ENCODE measurements at places on chromosomes 5 and 9.

DNA sequence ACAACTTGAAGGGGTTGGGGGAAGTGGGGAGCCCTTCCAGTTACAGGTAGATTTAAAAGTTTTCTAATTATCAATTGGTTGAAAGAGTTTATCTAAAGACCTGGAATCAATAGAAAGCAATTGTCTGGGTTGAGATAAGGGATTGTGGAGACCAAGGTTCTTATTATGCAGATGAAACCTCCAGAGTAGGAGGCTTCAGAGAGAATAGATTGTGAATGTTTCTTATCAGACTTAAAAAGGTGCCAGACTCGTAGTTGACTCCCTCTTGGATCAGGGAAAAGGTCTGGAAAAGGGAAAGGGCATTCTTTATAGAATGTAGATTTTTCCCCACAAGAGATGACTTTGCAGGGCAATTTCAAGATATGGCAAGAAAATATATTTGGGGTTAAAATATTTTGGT is 100.8 kb downstream of the GADD45G start:
- DNase-seq: no peak

DNA sequence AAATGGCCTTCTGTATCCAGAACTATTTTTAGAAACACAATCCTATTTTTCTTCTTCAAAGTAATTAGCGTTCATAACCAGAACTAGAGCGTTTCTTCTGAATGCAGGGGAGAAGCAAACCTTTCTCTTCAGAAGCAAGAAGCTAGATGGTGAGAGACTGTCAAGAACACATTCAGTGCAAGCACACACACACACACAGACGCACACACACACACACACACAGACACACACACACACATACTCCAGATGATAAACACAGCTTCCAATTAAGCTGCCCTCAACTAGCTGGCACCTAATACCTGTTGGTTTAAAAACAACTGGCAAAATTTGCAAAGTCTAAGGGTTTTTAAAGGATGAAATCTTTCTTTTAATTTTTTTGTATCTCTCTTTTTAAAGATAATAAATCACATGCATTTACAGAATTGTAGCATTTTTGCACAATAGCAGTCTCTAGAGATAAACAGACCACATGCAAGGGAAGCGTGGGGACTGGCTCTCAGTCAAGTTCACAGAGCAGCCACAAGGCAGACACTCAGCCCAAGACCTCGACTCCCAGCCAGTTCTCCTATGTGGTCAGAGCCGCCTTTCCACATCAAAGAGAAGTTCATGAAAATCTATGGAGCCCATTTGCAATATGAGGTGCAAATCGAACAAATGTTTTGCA is 138.5 kb downstream of the TTLL11 start:
- no peak for DNase-seq

GRCh38 chr5:147140558-147140957 is 94.3 kb upstream of the STK32A start:
- no peak for DNase-seq

GRCh38 chr9:70352356-70352755 is 62.1 kb downstream of the KLF9 start:
- DNase-seq: no peak

DNA sequence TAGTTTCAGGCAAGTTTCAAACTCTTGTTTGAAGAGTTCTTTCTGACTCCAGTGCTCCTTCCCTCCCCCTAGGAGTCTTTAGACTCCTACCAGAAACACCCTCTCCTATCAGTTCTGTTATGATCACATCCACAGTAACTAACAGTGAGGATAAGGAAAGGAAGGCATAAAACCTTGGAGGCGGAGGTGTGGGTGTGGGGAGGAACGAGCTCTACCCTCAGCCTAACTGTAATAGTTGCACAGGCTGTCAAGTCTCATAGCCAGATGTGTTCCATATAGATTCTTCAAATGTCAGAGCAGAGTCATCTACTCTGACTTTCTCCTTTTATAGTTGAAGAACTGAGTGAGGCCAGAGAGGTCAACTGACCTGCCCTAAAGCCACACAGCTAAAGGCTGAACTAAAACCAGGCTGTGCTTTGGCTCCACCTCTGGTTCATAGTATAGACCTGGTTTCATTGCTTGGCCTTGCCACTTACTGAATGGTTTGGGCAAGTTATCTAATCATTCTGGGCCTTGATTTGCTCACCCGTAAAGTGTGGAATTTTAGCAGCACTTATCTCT is 34.4 kb upstream of the PIK3R1 start:
- no peak for DNase-seq

GRCh38 chr5:158261674-158262367 is 402.9 kb upstream of the CLINT1 start:
- no peak for DNase-seq

GRCh38 chr5:68484307-68485068 is 268.9 kb downstream of the PIK3R1 start:
- DNase-seq: no peak

DNA sequence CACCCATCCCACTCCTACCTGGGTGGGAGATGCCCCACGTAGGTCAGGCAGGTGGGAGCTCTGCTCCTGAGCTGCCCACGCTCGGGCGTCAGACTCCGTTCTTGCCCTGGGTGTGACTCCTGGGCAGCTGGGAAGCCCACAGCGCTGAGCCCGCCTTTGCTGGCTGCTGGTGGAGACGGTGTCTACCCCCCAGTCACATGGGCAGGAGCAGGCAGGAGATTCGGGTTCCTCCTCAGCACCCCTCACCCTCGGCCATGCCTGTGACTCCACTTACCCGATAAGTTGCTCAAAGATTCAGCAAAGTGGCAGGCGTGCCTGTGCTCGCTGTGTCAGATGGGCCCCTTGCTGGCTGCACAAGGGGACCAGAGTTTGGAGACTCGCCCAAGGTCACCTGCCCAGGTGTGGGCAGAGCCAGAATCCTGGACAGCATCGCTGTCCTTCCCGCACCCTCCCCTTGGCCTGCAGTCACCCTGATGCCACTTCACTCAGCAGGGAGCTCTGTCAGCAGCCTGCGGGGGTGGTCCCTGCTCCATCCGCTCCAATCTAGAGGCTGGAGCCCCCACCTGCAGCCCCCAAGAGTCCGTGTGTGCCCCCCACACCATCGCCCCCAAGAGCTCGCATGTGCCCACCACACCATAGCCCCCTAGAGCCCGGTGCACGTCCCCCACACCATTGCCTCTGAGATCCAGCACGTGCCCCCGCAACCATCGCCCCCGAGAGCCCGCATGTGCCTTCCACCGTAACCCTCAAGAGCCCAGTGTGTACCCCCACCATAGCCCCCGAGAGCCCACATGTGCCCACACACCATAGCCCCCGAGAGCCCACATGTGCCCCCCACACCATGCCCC is 4.2 kb downstream of the LCN1 start:
- DNase-seq: no peak

DNA sequence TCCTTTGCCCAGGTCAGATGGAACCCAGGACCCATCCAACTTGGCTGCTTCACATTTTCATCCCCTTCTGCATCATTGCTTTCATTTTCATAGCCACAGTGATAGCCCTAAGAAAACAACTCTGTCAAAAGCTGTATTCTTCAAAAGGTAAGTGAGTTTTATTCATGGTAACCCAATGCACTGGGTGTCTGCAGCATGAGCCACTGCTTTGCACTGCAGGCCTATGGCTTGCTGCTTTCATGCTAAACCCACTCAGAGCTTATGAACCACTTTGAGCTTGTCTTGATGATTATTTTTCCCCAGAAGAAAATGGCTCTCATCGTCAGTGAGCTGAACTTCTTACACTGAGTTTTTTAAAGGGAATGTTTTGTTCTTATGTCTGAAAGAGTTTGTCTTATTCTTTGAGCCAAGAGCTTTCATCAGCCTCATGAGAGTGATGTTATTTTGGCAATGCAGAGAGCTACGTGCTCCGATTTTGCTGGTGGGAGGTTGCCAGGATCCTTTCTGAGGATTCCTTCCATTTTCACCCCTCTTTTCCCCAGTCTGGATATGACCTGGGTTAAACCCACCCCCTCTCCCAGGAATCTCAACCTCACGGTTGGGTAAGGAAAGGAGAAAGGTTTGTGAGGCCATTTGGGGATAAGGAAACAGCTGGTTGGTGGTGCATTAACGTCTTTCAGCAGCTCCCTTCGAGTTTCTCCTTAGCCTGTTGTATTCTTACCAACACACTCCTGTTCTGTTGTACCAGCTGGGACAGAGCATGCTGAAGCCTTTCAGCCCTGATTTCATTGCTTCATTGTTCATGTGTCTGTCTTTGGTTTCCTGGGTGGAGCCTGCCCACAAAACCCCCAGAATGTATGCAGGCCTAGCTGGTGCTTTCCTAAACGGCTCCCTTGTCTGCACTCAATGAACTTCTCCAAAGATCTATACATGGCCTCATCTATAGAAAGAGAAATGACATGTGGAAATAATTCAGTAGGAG is 47.6 kb downstream of the PDCD1LG2 start:
- no peak for DNase-seq

DNA sequence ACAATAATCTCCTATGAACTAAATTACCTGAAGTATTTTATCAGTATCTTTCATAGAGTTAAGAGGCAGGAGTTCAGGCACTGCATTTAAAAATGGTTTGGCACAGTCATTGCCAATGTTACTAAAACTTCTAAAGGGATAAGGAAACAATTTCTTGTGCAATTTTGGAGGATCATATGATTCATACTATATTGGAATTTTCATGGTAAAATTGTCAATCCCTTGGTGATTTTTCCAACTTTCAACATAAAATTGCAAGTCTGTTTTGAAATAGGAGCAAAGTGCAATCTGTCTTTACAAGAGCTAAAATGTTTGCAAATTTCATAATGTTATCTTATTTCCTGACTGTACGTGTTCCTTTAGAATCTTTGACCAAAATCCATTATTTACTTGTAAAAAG is 211.1 kb downstream of the DMRTA1 start:
- no peak for DNase-seq

- DNase-seq: no peak
These were observed 14.2 kb downstream of the PTPN3 start for GRCh38 chr9:109483744-109484429.
